Neural crest cell (in vitro differentiated cells): ENCODE measurements at places on chromosomes 3 and 15. TPM values are rescaled to one million over a fixed set of nuclear protein-coding genes. Genes with fewer than 3 reads are reported as not detected.

GRCh38 chr3:140942221-140943104 lies 827 bp downstream of the SLC25A36 start:
- DNase-seq, result peak; percentile 61
- H3K36me3 ChIP-seq, result peaks cover 9% of the 10 kb centered on the region
- H3K4me3 ChIP-seq, result peak overlapping the region; percentile 91
- H3K27ac ChIP-seq, result peak overlapping the region; percentile 99
- H3K4me1 ChIP-seq, result peaks cover 36% of the 10 kb centered on the region

GRCh38 chr3:129747136-129747535 lies 140.7 kb upstream of the PLXND1 start:
- H3K4me3 ChIP-seq, result no peak overlapping the region
- no peak for DNase-seq
- no peaks in the 10 kb centered on the region for H3K4me1 ChIP-seq
- no peaks in the 10 kb centered on the region for H3K36me3 ChIP-seq

Gene PRKCI
- 33.4 and 40.9 TPM in 2 replicates for total RNA-seq

Gene ILDR1
- total RNA-seq, result not detected in 2 replicates

Gene CYP1A2
- total RNA-seq, result not detected in 2 replicates

- peaks cover 5% of the 10 kb centered on the region for H3K36me3 ChIP-seq
- no peak overlapping the region for H3K4me3 ChIP-seq
- no peak overlapping the region for H3K27ac ChIP-seq
Measured at GRCh38 chr15:85116925-85117646, 135.4 kb downstream of the PDE8A start.

DNA sequence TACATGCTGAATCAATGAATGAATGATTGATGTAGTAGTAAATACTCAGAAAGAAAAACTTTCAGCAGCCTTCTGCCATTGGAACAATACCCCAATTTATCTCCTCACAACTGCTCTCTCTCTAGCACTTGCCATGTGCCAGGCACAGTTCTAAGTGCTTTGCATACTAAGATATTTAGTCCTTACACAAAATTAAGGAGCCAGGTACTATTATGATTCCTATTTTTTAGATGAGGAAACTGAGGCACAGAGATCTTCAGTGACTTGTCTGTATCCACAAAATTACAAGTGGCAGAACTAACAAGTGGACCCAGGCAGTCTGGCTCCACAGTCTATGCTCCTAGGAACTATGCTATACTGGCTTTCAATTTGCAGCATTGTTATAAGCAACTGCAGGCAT lies 279.2 kb downstream of the LSAMP start:
- no peak overlapping the region for H3K27ac ChIP-seq
- H3K4me3 ChIP-seq, result no peak overlapping the region
- H3K4me1 ChIP-seq, result peaks cover 33% of the 10 kb centered on the region
- DNase-seq, result no peak

GRCh38 chr3:192816351-192816750 lies 89.0 kb upstream of the FGF12 start:
- peak; percentile 1 for DNase-seq
- H3K4me1 ChIP-seq, result peaks cover 22% of the 10 kb centered on the region
- H3K36me3 ChIP-seq, result no peaks in the 10 kb centered on the region
- H3K4me3 ChIP-seq, result no peak overlapping the region

DNA sequence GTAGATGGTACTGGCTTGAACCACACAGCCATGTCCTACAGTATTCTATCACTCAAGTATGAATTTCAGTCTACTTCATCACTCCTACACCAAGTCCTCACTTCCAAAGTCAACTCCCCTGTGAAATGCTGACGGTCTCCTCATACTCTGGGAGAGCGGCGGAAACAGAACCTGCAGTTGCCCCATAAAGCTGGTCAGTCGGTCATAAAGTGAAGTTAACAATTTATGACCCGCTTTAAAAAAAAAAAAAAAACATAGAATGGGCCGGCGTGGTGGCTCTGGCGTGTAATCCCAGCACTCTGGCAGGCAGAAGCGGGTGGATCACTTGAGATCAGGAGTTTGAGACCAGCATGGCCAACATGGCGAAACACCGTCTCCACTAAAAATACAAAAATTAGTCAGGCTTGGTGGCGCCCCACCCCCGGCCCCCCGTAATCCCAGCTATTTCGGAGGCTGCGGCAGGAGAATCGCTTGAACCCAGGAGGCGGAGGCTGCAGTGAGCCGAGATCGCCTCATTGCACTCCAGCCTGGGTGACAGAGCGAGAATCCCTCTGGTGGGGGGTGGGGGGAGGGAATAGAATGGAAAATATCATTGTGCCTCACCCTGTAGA lies 2.1 kb downstream of the TRANK1 start:
- H3K27ac ChIP-seq, result no peak overlapping the region
- peak overlapping the region; percentile 38 for H3K4me3 ChIP-seq
- H3K27me3 ChIP-seq, result peaks cover 2% of the 10 kb centered on the region
- H3K36me3 ChIP-seq, result peaks cover 6% of the 10 kb centered on the region

- H3K4me1 ChIP-seq, result no peaks in the 10 kb centered on the region
- no peak overlapping the region for H3K27ac ChIP-seq
- peaks cover 10% of the 10 kb centered on the region for H3K27me3 ChIP-seq
- H3K4me3 ChIP-seq, result no peak overlapping the region
Measured at GRCh38 chr3:150958683-150959082, 13.8 kb downstream of the CLRN1 start.

DNA sequence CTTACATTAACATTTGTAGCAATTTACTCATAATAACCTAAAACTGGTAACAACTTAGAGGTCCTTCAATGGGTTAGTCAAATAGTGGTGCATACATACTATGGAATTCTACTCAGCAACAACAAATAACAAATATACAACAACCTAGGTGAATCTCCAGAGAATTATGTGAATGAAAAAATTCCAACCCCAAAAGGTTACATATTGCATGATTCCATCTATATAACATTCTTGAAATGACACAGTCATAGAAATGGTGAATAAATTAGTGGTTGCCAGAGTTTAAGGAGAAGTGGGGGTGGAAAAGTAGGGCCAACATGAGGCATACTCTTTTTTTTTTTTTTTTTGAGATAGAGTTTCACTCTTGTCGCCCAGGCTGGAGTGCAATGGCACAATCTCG lies 12.7 kb upstream of the SNTN start:
- H3K4me3 ChIP-seq, result no peak overlapping the region
- H3K4me1 ChIP-seq, result no peaks in the 10 kb centered on the region
- H3K27ac ChIP-seq, result no peak overlapping the region
- no peak for DNase-seq
